ENCODE measurements at places on chromosomes 3 and 15.

DNA sequence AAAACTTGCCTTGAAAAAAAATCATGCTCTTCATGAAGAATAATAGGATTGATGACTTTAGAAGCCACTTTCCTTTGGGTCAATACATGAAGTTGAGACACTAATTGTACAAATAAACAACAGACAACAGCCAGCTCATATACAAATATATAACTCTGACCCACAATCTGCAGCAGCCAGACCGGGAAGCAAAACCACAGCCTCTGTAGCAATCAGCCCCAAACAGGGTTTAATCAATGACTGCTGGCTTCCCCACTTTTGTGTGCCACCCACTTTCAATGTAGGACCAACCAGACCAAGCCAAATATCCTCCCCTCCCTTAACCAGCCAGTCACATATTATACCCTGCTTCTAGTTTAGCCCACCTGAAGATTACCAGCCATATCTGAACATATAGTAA lies 39.0 kb downstream of the IFT57 start:
- DNase-seq, result no peak

- DNase-seq, result no peak
These were observed 56.8 kb downstream of the TMEM41A start for GRCh38 chr3:185442031-185442430.

DNA sequence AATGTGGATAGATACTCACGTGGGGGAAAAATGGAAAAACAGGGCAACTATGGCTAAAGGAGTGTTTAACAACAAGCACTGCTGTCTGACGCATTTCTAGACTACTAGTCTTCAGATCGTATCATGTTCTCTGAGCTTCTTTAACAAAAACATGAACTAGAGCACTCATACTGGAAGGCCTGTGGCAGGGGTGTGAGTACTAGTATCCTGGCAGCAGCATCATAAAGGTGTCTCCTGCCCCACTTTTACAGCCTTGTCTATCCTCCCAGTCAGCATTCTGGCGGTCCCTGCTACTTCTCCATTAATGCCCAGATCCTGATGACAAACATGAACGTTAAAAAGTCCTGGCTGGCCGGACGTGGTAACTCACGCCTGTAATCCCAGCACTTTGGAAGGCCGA lies 4.0 kb downstream of the FMN1 start:
- no peak for DNase-seq

GRCh38 chr15:65298731-65299130 lies 2.9 kb downstream of the RNU5A-1 start:
- no peak for DNase-seq

- DNase-seq, result no peak
These were observed 264.6 kb upstream of the TLE3 start for GRCh38 chr15:70362350-70362749.

GRCh38 chr3:115659253-115660220 lies 36.2 kb downstream of the GAP43 start:
- no peak for DNase-seq

DNA sequence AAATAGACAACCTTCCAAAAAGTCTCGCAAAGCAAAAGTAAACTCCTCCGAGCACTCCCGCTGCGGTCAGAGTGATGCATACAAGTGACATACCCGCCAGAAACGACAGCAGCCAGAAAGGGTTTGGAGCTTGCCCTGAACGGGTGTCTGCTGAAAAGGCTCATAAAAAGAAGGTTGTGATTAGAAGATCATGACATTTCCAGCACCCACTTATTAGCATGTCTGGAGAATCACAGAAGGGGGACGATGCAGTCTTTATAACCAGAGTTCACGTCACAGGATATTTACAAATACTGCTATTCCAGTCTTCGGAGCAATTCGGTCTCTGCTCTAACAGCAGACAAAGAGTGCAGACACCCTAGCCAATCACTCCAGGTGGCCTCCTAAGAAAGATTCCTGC lies 59.1 kb upstream of the FRMD4B start:
- no peak for DNase-seq

DNA sequence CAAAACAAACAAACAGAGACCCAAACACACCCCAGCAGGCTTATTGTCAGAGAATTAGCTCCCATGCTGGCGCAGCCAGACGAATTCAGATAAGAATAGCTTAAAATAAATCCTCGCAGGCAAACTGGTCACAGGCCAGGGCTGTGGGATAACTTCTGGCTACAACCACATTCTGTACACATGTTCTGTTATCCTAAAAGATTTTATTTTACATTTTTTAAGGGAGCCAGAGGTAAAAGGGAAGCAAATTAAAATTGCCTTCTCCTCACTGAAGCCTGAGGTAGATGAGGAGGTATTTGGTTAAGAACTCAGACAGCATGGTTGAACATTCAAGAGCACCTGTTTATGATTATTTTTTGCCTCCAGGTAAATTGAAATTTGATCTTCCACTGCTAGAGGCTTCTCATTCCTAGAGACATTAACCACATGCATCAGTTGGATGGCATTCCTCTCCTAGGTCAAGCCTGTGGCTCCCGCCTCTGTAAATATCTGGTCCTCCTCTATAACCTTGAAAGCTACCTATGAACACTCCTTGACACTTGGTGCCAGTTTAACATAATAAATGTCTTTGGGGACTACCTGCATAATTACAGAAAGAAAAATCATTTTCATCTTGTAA lies 190.3 kb downstream of the SATB1 start:
- no peak for DNase-seq

- no peak for DNase-seq
These were observed 103.3 kb downstream of the PCCB start for GRCh38 chr3:136353461-136353860.

- no peak for DNase-seq
These were observed 34.6 kb upstream of the DNAJC13 start for GRCh38 chr3:132382688-132383194.

DNA sequence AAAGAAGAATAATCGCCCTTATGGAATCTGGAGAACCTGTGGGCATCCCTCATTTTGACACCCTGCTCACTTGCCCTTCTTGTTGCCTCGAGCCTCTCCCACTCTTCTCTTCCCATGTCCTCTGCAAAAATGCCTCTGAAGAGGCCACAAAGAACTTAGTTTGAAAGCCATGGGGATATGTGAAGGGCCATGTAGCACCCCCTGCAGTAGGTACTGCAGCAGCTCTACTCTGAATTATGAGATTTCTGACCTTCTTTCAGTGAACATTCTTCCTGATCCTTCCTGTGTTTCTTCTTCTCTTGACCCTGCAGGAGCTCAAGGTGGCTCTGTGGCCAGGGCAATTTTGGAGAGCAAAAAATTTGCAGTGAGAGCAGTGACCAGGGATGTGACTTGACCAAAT lies 30.4 kb upstream of the TRA2B start:
- no peak for DNase-seq

GRCh38 chr3:172213200-172213599 lies 173.8 kb downstream of the FNDC3B start:
- no peak for DNase-seq

DNA sequence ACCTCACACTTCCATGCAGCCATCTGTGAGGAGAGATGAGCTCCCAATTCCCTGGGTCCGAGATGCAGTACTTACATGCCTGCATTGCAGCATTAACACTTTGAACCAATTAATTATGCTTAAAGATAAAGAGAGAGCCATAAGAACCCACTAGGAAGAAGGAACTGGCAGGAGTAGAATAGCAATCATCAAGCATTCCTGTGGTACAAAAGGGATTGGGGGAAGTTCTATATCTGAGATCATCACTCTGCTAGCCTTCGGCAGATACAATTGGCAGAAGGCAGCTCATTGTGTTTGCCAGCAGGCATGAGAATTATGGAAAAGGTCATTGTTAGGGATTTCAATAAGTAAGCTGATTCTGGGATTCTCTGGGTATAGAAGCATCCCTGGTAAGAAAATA lies 891.4 kb downstream of the NTRK3 start:
- no peak for DNase-seq

DNA sequence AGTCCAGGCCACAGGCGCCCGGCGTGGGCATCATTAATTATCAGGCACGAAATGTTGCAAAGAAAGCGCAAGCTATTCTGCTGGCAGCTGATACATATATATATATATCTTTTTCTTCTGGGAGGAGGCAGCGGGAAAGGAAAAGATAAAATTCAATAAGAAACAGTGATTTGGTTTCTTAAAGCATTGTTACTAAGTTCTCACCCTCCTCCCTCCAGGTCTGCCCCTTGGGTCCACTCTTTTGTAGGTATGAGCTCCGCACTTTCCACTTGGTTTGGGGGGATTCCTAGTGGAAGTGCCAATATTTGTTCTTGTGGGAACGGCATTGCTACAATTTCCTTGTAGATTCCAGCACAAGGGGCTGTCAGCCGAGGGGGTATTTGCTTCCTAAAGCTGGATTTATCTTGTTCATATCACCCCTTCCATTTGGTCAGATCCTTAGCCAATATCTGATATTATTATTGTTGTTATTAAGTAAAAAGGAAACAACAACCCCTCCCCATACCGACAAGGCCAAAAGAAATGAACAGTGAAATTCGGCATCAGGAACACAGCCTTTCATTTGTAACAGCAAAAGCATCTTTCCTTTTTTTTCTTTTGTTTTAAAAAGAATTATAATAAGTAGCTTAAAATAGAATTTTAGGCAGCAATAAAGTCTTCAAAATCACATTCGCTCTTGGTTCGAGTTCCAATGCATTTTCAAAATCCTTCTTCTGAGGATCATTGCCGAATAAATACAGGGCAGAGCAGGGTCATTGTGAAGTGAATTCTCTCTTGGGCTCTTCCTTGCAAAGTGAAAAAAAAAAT lies 15.6 kb downstream of the ZIC1 start:
- no peak for DNase-seq

GRCh38 chr3:16998236-16998923 lies 113.6 kb downstream of the PLCL2 start:
- DNase-seq, result no peak

DNA sequence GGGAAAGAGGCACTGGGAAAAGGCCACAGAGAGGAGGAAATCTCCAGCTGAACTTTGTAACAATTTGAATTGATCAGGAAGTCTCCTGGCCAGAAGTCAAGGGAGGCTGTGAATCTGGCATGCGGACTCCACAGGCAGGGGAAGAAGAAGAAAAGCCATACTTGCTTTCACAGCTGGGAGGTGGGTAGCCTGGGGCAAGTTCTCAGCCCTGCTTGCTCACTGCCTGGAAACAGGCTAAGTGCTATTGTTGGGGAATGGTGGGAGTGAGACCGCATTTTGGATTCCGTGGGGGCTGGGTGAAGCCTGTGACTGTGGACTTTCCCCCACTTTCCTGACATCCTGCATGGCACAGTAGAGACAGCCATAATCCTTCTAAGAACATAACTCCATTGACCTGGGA lies 168.8 kb upstream of the CD96 start:
- no peak for DNase-seq

- no peak for DNase-seq
These were observed 154.9 kb downstream of the GREM1 start for GRCh38 chr15:32872621-32873283.

DNA sequence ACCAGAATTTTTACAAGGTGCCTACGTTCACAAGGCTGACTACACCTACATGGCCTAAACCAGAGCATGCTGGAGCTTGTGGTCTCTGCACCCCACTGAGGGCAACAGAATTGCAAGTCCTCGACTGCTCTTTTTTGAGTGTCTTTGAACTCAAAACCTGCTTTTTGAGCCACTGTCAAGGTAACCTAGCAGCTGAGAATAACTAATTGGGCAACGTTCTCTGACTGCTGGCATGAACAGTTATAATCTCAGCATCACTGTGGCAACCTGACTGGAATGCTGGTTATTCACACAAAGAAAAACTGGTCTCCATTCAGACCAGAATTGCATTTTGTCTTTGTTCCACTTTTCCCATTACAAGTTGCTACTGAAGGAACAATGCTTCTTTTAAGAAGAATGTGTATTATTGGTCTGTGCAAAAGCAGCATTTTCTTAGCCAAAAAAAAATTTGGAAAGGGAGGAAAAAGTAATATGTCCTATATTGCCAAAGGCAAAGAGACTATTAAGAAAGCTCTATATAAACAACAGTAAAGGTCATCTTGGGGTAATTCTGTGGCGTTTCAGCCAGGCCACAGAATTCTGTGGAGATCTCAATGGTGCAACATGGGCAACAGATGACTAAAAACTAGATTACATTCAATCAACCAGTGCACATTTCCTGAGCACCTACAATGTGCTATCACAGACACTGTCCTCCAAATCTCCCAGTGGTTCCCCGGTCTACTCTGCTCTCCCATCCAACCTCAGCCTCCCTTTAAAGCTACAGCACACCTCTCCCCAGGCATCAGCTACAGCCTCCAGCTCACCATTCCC lies 76.8 kb downstream of the TNIK start:
- DNase-seq, result no peak

- DNase-seq, result no peak
These were observed 26.6 kb downstream of the CGGBP1 start for GRCh38 chr3:88032245-88032644.

GRCh38 chr15:73568564-73569280 lies 64.5 kb downstream of the NPTN start:
- no peak for DNase-seq

- no peak for DNase-seq
These were observed 251.7 kb downstream of the GRM7 start for GRCh38 chr3:7112523-7113056.

- DNase-seq, result no peak
These were observed 151.9 kb downstream of the FAM43A start for GRCh38 chr3:194837457-194838127.

- no peak for DNase-seq
These were observed 11.0 kb upstream of the FAM219B start for GRCh38 chr15:74917676-74918075.

DNA sequence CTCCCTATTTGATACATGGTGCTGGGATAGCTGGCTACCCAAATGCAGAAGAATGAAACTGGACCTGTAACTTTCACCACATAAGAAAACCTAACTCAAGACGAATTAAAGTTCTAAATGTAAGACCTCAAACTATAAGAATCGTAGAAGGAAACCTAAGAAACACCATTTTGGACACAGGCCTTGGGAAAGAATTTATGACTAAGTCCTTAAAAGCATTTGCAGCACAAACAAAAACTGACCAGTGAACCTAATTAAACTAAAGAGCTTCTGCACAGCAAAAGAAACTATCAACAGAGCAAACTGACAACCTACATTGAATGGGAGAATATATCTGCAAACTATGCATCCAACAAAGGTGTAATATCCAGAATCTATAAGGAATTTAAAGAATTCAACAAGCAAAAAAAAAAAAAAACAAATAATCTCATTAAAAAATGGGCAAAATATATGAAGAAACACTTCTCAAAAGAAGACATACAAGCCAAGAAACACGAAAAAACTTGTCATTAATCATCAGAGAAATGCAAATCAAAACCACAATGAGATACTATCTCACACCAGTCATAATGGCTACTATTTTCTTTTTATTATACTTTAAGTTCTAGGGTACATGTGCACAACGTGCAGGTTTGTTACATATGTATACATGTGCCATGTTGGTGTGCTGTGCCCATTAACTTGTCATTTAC lies 37.0 kb downstream of the HDGFL3 start:
- DNase-seq, result no peak
